Hematopoietic multipotent progenitor cell treated with erythropoietin and hydrocortisone succinate and interleukin-3 and kit ligand, for 17 days (in vitro differentiated cells): ENCODE measurements at places on chromosomes 5 and 9.

DNA sequence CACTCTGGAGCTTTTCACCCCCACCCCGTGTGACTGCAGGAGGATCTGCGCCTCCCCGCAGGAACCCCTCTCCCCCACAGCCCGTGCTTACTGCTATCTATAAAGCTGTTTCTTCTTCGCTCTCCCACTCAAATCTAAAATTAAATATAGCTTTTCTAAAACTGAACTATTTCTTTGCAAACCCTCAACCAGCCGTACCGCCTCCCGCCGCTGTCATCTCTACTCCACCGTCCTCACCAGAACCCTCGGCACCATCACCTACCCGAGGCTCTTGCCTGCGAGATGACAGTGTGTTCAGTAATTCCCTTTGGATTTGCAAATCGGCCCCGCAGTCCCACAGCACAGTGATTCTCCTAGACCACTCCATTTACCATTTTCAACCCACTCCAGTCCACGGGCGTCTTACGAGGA, 13.6 kb downstream of the LPCAT1 start:
- no peak for DNase-seq

- no peak for DNase-seq
Observed at GRCh38 chr5:65451436-65451835, 30.3 kb downstream of the ADAMTS6 start.

- DNase-seq: no peak
Observed at GRCh38 chr5:112657804-112658203, 79.9 kb upstream of the APC start.

- no peak for DNase-seq
Observed at GRCh38 chr5:114734238-114734637, 372.4 kb downstream of the KCNN2 start.

GRCh38 chr5:154388842-154389241, 57.0 kb upstream of the SAP30L start:
- DNase-seq: no peak

- no peak for DNase-seq
Observed at GRCh38 chr9:69916950-69917349, 96.3 kb downstream of the CFAP95 start.

DNA sequence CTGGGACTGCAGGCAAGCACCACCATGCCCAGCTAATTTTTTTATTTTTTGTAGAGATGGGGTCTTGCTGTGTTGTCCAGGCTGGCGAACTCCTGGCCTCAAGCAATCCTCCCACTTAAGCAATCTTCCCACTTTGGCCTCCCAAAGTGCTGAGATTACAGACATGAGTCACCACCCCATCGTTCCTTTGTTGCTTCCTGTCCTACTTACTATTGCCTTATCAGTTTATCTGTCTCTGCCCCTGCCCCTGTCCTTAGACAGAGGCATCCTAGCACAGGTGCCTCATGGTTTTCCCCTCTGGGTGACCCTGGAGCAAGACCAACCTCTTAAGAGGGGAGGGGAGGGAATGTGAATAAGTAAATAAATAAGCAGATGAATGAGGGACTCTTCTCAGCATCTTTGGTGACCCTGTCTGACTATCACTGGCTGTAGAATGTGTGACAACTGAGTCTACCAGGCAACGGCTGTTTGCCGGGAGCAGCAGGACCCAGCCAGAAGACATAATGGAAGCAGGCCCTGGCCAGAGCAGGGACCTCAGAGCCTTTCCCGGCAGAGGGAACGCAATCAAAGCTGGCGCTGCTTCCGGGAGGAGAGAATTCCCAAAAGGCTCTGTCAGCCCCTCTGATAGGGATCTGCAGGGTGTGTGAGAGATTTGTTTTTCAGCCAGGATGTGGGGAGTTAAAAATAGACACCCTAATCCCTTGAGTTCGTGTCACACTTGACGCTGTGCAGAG, 43.8 kb upstream of the DAB2IP start:
- no peak for DNase-seq

GRCh38 chr5:34881246-34881645, 34.1 kb downstream of the RAD1 start:
- DNase-seq: no peak

GRCh38 chr5:124867137-124867704, 120.8 kb upstream of the ZNF608 start:
- no peak for DNase-seq

- DNase-seq: no peak
Observed at GRCh38 chr9:94696545-94696944, 30.0 kb upstream of the AOPEP start.

- peak; percentile 69 for DNase-seq
Observed at GRCh38 chr5:172910828-172911627, 48.2 kb upstream of the RPL26L1 start.

DNA sequence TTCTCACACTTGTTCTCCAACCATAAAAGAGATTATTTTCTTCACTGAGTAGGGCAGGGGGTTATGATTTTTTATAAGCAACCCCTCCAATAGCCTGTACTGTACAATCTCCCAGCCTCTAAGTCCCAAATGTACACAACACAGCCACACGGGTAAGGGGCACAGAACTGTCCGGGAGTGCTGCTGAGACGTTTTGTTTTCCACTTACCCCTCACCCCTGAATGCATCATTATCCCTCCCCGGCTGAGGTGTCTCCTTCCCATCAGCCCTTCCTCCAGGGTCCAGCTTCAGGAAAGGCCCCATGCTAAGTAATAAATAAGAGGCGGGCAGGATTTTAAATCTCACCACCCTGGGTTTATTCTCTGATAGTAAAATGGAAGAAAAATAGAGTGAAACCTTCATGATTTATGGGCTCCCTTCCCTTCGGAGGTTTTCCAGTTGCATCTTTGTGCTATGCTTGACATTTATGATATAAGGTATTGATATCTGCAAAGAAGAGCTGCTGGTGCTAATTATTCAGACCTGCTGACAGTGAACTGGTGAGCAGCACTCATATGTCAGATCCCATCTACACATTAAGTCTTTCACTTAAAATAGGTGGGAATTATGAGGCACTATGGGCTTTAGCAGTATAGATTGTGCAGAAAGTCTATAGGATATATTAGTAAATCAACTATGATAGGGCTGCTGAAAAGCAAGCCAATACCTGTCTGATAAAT, 67.2 kb upstream of the MEGF10 start:
- no peak for DNase-seq

GRCh38 chr5:177520916-177521513, 4.3 kb upstream of the DDX41 start:
- DNase-seq: no peak

DNA sequence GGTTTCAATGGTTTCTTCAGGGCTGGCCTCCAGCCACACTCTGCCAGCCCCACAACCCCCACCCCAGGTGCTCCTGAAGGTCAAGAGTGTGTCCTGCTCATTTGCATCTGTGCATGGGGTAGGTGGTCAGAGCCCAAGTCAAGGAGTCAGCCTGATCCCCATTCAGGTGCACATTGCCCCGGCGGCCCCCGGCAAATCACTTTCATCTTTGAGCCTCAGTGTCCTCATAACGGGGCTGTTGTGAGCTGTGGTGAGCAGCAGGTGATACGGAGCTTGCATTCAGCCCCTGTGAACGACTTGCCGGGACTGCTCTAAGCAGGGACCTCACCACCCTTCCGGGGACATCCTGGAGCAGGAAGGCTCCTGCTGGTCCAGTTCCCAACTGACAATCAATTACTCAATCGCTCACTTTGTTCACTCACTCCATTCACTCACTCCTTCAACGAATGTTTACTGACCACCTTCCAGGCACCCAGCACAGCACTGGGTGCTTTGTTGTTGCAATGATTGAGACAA, 93.2 kb upstream of the CPEB4 start:
- DNase-seq: no peak

DNA sequence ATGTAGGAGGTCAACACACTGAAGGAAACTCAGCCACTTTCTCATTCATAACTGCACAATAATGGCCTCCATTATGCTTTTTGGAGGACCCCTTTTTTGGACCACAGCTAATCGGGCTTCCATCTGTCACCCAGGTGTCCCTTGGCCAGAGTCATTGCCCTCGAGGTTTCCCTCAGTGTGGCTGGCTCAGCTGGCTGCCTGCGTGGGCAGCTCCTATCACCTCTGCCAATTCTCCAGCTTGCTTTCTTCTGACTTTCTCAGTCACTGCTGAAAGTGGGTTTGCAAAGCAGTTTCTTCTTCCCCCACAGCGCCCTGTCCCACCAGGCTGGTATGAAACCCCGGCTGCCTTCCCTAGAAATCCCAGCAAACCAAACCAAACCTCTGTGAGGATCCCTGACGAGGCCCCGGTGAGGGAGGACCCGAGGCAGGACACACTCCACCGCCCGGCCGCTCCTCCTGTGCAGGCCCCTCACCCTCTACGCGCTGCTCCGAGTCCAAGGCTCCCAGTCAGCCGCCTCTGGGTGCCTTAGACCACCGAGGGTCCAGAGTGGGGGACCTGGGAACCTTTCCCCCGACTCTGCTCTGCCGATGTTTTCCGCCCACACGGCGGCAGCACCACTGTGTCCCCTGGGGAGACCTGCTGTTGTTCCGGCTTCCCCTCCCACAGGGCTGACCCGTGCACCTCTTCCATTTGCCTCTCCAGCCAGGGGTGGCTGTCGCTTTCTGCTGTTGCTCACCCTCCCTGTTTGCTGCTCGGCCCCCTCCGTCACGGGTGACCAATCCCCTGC, 109.5 kb downstream of the TENT4A start:
- DNase-seq: no peak

DNA sequence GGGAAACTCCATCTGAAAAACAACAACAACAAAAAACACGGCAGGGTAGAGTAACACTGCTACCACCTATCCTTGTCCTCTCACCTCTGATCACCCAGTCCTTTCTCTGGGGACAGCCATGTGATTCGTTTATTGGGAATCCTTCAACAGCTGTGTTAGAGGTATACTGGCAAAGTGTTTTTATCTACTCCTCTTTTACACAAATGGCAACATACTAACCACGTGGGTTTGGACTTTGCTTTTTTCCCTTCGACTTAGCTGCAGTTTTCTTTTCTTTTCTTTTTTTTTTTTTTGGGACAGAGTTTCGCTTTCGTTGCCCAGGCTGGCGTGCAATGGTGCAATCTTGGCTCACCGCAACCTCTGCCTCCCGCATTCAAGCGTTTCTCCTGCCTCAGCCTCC, 11.2 kb upstream of the SET start:
- DNase-seq: no peak

DNA sequence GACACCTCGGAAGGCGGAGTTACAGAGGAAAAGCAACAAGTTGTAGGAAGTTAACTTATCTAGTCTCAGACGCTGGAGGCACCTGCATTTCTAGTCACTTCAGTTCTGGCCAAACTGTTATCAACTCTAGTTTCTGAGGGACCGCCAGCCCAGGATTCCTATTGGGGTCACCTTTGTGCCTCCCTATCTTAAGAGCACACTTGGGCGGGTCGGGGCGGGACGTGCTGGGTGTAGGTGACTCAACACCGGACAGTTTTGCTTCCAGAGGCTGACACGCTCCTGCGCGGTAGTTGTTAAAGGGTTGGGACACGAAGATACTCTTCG, 679 bp upstream of the KDM4C start:
- peak; percentile 94 for DNase-seq

DNA sequence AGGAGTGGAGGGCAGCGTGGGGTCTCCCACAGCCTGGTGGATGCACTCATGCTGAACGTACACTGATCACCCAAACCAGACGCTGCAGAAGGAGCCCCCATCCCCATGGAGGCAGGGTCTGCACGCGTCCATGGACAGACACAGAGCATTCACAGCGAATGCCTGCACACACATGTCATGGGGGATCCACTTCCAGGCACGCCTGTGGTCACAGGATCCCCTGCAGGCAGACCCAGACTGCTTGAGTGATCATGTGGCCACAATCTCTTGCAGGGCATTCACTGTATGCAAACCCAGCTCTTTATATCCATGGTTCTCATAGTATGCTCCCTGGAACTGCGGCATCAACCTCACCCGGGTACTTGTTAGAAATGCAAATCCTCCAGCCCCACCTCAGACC, 5.4 kb downstream of the SNCB start:
- no peak for DNase-seq

DNA sequence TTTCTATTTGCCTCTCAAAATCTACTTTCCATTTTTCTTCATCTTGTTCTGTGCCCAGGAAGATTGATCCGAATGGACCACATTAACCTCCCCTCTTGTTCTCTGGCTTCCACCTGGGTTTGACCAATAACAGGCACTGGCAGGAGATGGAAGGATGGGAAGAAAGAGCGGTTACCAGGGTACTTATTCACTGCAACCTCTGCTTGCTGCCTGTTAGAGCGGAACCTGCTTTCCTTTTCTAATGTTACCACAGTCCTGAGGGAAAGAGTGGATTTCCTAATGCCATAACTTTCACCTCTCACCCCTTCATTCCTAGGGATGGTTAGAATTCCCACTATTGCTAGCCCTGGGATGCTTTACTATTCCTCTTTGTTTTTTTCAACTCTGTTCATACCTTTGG, 262.1 kb downstream of the RFX3 start:
- no peak for DNase-seq

GRCh38 chr5:94884311-94884710, 265.8 kb downstream of the SLF1 start:
- DNase-seq: no peak

DNA sequence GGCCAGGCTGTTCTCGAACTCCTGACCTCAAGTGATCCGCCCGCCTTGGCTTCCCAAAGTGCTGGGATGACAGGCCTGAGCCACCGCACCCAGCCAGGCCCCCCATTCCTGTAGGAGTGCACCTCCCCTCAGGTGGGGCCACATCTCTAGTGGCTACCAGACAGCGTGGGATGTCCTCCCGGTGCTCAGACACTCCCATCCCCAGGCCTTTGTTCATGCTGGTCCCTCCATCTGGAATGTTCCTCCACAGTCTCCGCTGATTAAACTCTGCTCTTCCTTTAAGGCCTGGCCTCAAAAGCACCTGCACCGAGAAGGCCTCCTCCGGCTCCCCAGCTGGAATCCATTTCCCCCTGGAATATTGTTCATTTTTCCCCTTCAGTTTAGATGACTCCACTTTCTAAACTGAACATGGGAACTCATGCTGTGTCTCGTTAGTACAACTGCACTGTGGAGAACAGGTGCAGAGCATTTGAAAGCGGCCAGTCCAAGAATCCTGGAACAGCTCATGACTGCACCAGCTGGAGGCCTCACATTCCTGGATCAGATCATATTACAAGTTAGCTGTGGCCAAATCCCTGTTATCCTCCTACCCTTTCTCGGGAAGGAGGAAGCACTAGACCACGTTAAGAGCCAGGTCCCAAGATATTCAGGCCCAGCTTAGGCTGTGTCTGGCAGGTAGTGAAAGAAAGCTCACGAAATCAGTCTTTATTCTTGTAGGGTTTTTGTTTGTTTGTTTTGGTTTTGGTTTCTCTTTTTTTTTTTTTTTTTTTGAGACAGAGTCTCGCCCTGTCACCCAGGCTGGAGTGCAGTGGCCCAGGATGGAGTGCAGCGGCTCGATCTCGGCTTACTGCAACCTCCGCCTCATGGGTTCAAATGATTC, 10.8 kb upstream of the PRRC2B start:
- no peak for DNase-seq

DNA sequence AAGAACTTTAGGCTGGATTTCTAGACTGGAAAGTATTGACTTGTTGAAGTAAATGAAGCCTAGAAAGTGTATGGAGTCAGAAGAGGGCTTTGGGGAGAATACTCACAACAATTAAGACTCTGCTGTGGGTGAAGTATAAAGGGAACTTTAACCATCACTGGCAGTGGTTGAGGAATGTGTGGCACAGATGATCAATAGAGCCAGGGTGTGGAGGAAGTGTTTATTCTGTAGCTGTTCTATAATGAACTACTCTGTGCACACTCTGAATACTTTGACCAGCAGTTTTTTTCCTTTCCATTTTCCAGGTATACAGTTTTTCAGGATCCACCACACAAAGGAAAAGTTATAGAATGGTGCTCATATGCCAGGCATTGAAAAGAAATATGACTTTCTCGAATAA, 106.7 kb downstream of the SCAMP1 start:
- no peak for DNase-seq

- DNase-seq: no peak
Observed at GRCh38 chr9:84501587-84501986, 161.0 kb upstream of the SLC28A3 start.

GRCh38 chr5:67187006-67187715, 9.4 kb downstream of the CD180 start:
- no peak for DNase-seq
